Activated naive CD4-positive, alpha-beta T cell (primary cell): ENCODE measurements at places on chromosomes 2 and 18.
A peak's percentile ranks its signal among the peaks of the same experiment; 100 is the strongest.

- no peak for DNase-seq
Measured at GRCh38 chr2:106028192-106028591, 165.9 kb downstream of the UXS1 start.

DNA sequence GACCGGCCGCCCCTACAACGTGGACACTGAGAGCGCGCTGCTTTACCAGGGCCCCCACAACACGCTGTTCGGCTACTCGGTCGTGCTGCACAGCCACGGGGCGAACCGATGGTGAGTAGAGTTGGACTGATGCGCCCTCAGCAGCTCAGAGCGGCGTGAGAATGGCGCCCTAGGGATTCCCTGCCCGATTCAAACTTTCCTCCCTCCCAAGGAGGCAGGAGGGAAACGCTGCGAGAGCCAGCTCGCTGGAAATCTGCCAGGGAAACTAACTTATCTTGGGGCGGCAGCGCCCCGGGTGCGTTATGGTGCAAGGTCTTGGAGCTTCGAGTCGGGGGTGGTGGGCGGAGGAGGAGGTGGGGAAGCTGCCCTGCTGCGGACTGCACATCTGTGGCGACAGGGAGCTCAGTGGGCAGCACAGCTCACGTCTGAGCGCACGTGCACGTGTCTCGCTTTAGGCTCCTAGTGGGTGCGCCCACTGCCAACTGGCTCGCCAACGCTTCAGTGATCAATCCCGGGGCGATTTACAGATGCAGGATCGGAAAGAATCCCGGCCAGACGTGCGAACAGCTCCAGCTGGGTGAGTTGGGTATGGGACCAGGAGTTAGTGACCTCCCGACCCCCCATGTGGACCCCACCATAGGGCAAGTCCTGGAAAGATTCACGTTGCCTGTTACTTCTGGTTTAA lies 697 bp downstream of the ITGA4 start:
- peak; percentile 46 for DNase-seq

- no peak for DNase-seq
Measured at GRCh38 chr2:3180082-3180908, 197.3 kb downstream of the EIPR1 start.

GRCh38 chr2:68911709-68912108 lies 40.5 kb upstream of the BMP10 start:
- no peak for DNase-seq

DNA sequence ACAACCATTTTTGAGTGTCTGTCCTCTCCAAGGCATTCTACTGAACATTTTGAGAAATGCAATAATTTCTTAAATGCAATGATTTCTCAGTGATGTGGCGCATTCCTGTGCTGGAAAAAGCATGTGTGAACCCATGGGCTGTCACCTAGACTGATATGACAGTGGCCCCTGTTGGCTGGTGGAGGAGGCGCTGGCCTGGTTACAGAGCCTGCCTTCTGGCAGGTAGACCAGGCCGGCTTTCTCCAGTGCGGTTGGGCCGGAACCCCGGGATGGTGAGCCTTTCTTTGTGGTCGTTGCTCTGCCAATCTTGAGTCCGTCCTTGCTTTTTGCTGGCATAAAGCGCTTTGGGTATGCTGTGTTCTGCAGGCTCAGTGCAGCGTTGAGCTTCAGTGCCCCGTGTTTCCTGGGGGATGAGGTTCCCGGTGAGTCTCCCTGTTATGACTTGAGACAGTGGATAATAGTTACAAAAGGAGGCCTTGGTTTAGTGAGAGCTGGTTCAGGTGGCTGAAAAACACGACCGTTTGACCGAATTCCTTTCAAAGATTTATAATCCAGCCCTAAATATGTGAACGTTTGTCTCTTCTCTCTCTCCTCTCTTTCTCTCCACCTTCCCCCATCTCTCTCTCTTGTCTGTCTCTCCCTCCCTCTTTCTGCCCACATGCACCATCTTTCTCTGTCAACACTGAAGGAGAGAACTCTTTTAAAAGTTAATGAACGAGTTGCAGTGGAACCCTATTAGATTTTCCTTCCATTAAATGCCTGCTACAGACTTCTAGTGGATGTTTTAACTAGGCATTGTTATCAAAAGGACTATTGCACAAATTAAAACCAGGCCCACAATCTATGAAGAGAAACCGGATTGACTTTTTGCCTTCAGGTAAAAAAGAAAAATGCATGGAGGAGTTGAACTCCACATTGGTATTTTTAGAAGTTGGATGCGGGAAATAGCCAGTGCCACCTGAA lies 34.0 kb downstream of the TSHZ1 start:
- no peak for DNase-seq

DNA sequence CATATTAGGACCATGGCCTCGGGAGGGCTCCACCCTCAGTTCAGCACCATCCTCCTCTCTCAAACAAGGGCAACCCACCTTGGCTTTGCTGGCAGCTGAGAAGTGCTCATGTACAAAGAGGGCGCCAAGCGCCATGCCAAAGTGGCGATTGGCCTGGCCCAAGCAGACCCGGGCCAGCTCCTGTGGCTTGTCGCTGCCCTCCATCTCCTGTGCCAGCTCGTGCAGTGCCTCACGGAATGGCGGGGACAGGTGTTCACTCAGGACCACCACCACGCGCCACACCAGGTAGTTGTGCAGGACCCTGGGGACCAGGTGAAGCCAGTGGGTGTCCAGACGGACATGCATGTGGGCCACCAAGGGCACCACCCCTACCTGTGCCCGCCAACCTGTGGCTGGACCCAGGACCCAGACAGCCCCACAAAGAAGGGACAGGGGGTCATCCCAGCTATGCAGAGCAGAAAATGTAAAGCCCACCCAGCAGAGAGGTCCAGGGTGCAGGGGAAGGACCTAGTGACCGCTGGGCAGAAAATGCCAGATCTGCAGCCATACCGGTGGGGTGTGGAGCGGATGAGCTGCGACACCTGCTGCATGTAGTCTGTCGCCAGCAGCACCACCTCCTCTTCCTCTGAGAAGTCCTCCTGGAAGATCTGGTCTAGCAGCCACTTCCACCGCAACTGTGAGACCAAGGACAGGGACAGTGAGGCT lies 3.6 kb downstream of the ECEL1 start:
- no peak for DNase-seq

GRCh38 chr2:242065426-242065825 lies 195.9 kb downstream of the RTP5 start:
- no peak for DNase-seq

DNA sequence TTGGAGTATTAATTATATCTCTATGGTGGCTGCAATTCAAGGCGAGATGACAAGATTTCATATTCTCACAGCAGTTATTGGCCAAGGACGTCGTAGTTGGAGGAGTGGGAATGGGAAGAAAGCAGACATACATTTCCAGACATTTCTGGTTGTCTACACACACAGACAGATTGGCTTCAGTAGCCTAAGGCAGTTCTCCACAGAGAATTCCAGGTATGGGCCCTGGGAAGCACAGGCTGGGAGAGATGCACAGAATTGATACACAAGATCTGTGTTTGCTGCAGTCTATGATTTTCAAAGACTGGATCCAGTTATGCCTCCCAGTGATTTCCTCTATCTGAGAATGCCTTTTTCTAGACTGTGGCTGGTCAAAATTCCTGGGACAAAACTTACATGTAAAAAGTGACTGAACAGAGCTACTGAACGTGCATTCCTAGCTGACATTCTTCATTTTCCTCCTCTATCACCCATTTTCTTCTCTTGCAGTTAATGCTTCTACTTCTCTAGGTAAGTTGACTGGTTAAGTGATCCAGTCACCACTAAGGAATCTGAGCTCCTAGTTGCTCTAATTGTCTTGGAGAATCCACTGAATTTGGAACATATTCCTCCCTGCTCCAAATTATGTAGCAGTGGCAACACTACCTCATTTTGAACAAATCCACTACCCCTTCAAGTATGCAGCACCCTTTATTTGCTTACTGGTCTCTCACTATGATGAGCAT lies 386.7 kb upstream of the CDH7 start:
- no peak for DNase-seq

GRCh38 chr18:58195278-58195765 lies 151.3 kb downstream of the NEDD4L start:
- DNase-seq = no peak

DNA sequence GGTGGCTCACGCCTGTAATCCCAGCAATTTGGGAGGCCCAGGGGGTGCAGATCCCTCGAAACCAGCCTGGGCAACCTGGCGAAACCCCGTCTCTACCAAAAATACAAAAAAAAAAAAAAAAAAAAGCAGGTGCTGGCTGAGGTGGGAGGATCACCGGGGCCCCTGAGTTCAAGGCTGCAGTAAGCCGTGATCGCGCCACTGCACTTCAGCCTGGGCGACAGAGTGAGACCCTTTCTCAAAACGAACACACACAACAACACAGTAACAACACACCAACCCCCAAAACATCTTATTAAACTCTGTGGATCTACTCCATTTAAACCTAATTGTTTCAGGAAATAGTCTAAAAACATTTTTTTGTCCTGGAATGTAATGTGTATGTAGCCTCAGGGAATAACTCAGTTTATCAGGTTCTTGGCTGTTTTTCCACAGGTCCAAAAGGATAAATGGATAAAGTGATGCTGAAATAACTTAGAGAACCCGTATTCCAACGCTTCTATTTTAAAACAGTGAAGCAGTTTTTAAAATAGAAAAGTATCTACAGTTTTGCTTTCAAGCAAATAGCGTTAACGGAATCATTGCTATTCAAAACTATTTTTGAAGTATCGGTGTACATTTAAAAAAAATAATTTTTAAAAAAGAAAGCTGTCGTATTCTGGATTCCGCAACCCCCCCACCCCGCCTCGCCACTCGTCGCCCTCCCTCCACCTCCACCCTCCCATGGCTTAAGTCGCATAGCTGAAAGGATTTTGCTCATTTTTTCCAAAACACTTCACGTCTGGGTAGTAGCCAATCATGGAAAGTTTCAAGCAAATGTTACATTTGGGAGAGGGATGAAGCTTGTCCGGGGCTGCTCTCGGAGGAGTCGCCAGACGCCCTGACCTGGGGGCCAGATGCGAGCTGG lies 895 bp upstream of the GLS start:
- DNase-seq = peak; percentile 13

DNA sequence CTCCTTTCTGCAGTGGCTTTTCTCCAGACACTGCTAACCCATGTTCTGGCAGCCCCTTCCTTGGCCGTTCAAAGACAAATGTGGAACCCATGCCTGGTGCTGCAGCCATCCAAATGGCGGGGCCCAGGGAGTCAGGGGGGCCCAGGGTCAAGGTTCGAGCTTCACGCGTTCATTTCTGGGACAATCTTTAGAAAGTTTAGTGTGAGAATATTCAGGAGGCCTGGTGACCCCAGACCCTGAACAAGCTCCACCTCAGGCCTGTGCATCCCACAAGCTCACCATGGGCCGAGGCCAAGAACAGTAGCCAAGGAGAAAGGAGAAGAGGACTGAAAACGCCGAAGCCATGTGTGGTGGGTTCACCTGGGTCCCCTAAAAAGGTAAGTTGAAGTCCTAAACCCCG lies 54.4 kb downstream of the ANKMY1 start:
- no peak for DNase-seq

DNA sequence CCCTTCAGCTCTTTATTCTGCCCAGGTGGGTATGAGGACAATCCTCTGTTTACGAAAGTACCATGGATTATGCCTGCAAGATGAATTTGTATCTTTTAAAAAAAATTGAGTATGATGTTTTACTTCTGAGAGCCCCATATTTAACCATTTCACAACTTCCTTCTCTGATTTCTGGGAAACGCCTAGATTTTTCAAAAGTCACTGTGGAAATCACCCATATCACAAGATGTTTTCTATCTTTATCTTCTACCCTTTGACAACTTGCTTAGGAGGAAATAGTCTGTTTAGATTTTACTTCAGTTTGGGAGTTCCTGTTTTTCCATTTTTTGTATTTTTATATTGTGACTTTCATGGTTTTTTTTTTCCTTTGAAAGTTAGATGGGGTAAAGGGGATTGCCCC lies 53.0 kb downstream of the ICOS start:
- no peak for DNase-seq

DNA sequence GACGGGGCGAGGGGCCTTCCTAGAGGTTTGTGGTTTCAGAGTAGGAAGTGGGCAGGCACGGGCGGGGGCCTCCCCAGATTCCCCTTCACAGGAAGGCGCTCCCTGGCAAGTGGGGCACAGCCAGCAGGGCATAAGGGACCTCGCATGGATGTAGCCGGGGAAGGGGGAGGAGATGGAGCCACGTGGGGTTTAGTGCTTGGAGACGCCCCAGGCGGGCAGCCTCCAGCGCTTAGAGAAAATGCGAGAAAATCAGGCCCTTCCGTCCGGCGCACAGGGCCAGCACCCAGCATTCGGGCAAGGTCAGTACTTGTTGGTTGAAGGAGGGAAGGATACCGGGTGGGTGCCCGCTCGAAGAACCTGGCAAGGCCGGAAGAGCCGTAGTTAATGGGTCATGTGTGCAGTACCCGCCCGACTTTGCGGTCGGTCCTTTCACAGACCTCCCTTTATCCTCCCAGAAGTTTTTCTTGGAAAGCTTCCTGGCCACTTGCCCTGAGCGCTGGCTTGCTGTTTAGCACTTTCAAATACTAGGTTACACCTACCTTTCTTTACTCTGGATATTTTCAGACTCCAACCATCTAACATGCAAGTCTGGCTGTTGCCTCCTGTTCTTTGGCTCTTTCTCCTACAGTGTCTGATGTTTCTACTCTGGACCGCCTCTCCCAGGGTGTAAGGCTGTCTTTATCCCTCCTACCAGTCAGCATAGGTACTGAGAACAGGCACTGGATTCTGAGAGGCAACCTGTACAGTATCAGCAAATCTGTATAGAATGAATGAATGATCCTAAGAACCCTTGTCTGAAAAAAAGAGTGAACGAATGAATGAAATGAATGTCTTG lies 78.1 kb downstream of the CIB4 start:
- DNase-seq = no peak

DNA sequence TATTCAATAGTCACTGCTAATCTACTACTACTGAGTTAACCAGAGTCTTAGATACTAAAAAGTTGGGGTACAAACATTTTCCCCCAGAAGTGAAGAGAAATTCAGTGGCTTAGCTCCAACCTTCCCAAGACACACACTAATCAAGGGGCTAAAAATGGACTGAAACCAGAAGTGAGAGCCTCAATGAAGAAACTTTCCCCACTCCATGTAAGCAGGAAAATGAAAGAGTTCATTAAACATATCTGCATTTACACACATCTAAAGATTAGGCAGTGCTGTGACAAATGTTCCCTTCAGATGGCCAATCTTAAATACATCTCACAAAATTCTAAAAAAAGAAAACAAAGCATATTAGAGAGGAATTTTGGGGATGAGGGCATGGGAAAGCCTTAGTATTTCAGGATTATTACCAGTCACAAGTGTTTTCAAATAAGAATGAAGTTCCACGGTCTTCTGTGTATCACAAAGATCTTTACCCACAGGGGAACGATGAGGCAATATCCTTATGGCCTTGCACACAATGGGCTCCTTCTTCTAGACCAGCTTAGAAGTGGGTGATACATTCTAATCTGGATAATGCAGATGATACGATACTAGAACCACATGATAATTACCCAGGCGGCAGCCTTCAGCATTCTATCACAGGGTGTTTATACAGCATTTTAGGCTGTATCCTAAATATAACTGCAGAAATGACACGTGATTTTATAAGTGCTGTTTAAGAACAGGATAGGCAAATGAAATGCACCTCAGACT lies 17.1 kb downstream of the ANKRD44 start:
- DNase-seq = no peak

- no peak for DNase-seq
Measured at GRCh38 chr18:75063196-75063595, 145.7 kb downstream of the PTGR3 start.
